ENCODE measurements at places on chromosomes 13 and 19. TPM values are rescaled to one million over a fixed set of nuclear protein-coding genes. Genes with fewer than 3 reads are reported as not detected.

TYROBP gene
- total RNA-seq, result 81.5 TPM

TSHZ3 gene
- 4.6 TPM for total RNA-seq

LRP3 gene
- total RNA-seq, result 13.1 TPM

DNA sequence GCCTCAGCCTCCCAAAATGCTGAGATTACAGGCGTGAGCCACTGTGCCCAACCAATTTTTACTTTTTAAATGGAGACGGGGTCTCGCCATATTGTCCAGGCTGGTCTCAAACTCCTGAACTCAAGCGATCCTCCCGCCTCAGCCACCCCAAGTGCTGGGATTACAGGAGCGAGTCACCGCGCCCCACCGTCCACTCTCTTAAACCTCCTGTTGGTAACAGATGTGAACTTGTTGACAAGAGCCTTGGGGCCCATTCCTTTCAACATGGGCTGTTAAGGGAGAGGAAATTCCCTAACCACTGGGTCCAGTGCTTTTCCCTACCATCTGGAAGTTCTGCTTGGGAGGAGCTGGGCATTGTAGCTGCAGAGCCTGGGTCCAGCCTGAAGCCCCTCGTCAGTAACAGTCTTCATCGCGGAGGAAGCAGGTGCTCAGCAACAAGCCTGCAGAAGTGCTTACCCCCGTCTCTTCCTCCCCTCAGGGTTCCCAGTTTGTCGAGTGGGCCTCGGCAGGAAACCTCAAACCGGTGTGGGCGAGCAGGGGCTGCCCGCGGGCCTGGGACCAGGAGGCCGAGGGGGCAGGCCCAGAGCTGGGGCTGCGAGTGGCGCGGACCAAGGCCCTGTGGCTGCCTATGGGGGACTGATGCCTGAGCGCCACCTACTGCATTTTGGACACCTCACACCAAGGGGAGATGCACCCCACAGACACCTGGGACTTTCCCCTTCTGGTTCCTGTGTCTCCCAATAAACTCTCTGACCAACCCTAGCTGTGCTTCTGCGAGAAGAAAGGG, 4.0 kb upstream of the FLT3LG start:
- H3K36me3 ChIP-seq, result peaks cover 8% of the 10 kb centered on the region
- peak; percentile 72 for DNase-seq
- H3K27me3 ChIP-seq, result no peaks in the 10 kb centered on the region
- H3K4me3 ChIP-seq, result no peak overlapping the region
- H3K27ac ChIP-seq, result peak overlapping the region; percentile 32
- peaks cover 31% of the 10 kb centered on the region for H3K4me1 ChIP-seq

- peaks cover 6% of the 10 kb centered on the region for H3K4me1 ChIP-seq
- H3K4me3 ChIP-seq, result no peak overlapping the region
- H3K27me3 ChIP-seq, result no peaks in the 10 kb centered on the region
- H3K36me3 ChIP-seq, result no peaks in the 10 kb centered on the region
Observed at GRCh38 chr19:28296506-28296905, 916.4 kb downstream of the UQCRFS1 start.

DNA sequence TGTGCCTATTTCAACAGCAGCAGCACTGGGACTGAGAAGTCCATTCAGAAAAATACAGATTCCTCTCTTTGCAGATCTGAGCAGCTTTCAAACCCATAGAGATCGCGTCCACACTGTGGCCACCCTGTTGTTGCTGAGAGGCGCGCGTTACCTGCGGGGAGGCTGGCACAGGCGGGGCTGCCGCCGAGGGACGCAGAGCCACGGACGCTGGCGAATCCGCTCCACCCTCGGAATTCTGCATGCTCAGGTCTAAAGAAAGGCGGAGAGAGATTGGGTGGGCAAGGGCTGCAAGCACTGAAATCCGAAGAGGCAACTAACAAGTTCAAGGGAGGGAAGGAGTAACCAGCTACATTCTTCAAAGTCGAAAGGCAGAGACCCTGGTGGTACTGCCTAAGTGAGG, 63.0 kb downstream of the RFX2 start:
- no peak overlapping the region for H3K4me3 ChIP-seq
- no peak for DNase-seq
- H3K4me1 ChIP-seq, result peaks cover 10% of the 10 kb centered on the region
- no peaks in the 10 kb centered on the region for H3K27me3 ChIP-seq

GRCh38 chr19:12145348-12145747, 5.2 kb upstream of the ZNF20 start:
- no peak for DNase-seq
- H3K27me3 ChIP-seq, result no peaks in the 10 kb centered on the region
- H3K4me1 ChIP-seq, result peaks cover 6% of the 10 kb centered on the region
- H3K27ac ChIP-seq, result no peak overlapping the region

DNA sequence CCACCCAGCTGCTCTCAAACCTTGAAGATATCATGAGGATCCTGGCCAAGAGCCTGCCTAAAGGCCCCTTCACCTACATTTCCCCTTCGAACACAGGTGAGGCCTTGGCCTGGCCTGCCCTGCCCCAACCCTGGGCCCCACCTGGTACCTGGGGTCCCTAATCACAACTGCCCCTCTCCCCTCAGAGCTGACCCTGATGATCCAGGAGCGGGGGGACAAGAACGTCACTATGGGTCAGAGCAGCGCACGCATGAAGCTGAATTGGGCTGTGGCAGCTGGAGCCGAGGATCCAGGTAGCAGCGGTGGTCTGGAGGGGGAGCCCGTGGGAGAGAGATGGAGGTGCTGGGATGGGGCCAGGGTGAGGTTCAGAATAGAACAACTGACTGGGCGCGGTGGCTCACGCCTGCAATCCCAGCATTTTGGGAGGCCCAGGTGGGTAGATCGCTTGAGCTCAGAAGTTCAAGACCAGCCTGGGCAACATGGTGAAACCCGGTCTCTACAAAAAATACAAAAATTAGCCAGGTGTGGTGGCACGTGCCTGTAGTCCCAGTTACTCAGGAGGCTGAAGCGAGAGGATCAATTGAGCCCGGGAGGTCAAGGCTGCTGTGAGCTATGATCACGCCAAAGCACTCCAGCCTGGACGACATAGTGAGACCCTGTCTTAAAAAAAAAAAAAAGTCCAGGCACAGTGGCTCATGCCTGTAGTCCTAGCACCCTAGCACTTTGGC, 17.5 kb downstream of the DDX39A start:
- H3K36me3 ChIP-seq, result peaks cover 43% of the 10 kb centered on the region
- H3K27ac ChIP-seq, result peak overlapping the region; percentile 19
- no peak for DNase-seq
- H3K4me1 ChIP-seq, result peaks cover 5% of the 10 kb centered on the region

- no peak for DNase-seq
- H3K4me1 ChIP-seq, result no peaks in the 10 kb centered on the region
- H3K27ac ChIP-seq, result no peak overlapping the region
- no peak overlapping the region for H3K4me3 ChIP-seq
- peaks cover 9% of the 10 kb centered on the region for H3K27me3 ChIP-seq
Observed at GRCh38 chr19:14949876-14950275, 8.6 kb downstream of the OR7C2 start.

GRCh38 chr13:109131698-109132257, 502.4 kb downstream of the MYO16 start:
- no peak for DNase-seq
- no peak overlapping the region for H3K4me3 ChIP-seq
- no peaks in the 10 kb centered on the region for H3K27me3 ChIP-seq
- H3K27ac ChIP-seq, result peak overlapping the region; percentile 2
- H3K36me3 ChIP-seq, result no peaks in the 10 kb centered on the region
- H3K4me1 ChIP-seq, result peaks cover 3% of the 10 kb centered on the region

All from transverse colon (tissue), 4 donors.